Activated CD4-positive, alpha-beta T cell treated with anti-CD3 and anti-CD28 coated beads, Interleukin-2, Interleukin-4, amounts not matched to agents 100 ng/mL and 50 ng/mL, durations not matched to agents 16 hours and 8 hours (primary cell): ENCODE measurements at places on chromosomes 1 and 21.
A peak's percentile ranks its signal among the peaks of the same experiment; 100 is the strongest.

- no peak for DNase-seq
Observed at GRCh38 chr1:5974631-5975030, 17.6 kb downstream of the NPHP4 start.

GRCh38 chr1:84202126-84202525 lies 58.1 kb downstream of the PRKACB start:
- no peak for DNase-seq

- DNase-seq, result no peak
Observed at GRCh38 chr1:28956038-28956464, 41.7 kb downstream of the EPB41 start.

DNA sequence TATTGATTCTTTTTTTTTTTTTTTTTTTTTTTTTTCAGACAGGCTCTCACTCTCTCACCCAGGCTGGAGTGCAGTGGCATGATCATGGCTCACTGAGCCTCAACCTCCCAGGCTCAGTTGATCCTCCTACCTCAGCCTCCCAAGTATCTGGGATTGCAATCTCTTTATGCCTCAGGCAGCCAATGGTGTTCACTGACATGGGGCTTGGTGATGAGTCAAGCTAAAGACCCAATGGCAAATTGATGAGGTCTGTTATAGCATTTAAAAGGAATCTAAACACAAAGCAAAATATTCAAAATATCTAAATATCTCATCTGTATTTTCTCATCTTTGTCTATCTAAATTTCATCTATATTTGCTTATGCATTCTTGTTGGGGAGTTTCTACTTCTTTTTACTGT lies 30.5 kb upstream of the CAMSAP2 start:
- no peak for DNase-seq

DNA sequence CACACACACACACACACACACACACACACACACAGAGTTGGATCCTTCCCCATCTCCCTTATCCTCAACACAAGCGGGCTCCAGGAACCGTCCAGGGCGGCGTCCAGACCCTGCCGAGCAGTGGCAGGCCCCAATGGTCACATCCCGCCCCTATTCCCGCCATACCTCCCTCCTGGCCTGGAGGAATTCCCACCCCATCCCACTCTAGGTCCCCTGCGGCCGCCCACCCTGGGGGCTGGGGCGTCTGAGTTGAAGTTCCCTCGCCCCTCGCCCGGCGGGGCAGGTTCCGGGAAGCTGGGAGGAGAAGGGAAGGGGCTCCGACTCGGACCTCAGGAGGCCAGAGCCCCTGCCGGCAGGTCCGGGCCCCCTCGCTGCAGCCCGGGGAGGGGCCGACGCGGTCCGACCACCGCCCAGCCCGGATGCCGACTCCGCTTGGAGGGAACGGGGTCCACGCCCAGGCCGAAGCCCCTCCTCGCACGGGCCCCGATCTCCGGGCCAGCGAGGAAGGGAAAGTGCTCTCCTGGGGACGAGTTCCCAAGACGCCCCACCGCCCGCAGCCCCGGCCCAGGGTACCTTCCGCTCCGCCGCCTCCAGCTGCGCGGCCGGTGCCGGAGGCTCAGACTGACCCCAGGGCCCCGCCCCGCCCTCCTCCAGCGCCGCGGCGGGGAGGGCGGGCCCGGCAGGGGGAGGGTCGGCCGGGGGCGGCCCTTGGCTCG lies at the start of gene RHOC:
TSS of gene RHOC (minus strand) at position 623 of the 716 bp plus-strand sequence. CDS start 3,328 bp downstream, outside the sequence.
- peak; percentile 32 for DNase-seq

GRCh38 chr1:165497069-165498013 lies 46.5 kb upstream of the LRRC52 start:
- DNase-seq, result no peak

DNA sequence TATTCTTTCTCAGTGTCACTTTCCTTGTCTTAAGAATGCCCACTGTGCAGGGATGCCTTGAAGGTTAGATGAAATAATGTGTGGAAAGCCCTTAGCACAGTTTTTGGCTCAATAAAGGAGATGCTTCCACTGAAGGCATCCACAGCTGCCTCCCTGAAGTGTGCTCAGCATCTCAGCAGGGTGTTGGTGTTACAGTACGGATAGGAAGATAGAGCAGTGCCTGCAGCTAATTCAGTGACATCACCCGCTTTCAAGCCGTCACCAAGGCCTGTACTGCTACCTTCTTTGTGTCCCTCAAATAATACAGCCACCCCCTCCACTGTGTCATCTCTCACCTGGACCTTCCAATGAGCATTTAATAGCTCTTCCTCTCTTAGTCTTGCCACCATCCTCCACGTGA lies 59.0 kb downstream of the NDUFS5 start:
- no peak for DNase-seq

- DNase-seq, result no peak
Observed at GRCh38 chr1:182357913-182358312, 33.7 kb downstream of the GLUL start.

GRCh38 chr1:121408354-121408753 lies 223.6 kb downstream of the SRGAP2C start:
- no peak for DNase-seq

DNA sequence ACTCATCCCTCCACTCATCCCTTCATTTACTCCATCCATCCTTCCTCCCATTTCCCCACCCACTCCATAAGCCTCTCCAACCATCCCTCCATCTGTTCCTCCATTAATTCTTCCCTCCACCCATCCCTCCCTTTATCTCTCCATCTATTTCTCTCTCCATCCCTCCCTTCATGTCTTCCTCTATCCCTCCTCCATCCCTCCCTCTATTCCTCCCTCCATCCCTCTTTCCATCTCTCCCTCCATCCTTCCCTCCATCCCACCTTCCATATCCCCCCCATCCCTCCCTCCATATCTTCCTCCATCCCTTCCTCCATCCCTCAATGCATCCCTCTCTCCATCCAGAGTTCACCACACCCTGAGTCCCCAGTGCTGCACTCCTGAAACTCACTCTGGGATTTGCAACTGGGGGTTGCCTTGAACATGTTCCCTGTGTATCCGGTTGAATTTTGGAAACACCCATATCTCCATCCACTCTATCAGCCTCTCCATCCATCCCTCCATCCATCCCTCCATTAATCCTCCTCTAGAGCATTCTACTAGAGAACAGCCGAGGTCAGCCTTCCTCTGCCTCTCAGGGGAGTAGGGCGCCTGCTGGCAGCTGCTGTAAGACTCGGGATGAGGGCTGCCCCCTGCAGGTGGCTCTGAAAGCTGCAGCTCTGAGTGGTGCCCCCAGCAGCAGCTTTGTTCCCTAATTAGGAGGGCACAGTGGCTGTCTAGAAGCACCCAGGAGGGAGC lies 39.4 kb downstream of the ABCG1 start:
- DNase-seq, result peak; percentile 77

DNA sequence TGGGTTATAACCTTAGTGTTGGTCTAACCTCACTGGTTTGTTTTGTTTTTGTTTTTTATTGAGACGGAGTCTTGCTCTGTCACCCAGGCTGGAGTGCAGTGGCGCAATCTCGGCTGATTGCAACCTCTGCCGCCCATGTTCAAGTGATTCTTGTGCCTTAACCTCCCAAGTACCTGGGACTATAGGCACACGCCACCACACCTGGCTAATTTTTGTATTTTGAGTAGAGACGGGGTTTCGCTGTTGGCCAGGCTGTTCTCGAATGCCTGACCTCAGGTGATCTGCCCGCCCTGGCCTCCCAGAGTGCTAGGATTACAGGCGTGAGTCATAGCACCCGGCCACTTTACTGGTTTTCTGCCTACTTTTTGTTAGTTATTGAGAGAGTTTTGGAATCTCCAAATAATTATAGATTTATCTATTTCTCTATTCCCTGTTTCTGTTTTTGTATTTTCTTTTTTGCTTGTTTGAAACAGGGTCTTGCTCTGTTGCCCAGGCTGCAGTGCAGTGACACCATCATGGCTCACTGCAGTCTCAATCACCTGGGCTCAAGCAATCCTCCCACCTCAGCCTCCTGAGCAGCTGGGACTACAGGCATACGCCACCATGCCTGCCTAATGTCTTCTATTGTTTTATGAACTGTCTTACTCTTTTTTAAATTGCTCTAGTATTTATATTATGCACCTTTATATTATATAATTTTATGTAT lies 21.4 kb downstream of the SMG7 start:
- no peak for DNase-seq

- DNase-seq, result no peak
Observed at GRCh38 chr1:13793088-13793730, 93.2 kb downstream of the PRDM2 start.

GRCh38 chr1:27992276-27992675 lies 32.5 kb downstream of the XKR8 start:
- peak; percentile 67 for DNase-seq

GRCh38 chr21:42887326-42887725 lies 5.8 kb upstream of the NDUFV3 start:
- DNase-seq, result no peak

DNA sequence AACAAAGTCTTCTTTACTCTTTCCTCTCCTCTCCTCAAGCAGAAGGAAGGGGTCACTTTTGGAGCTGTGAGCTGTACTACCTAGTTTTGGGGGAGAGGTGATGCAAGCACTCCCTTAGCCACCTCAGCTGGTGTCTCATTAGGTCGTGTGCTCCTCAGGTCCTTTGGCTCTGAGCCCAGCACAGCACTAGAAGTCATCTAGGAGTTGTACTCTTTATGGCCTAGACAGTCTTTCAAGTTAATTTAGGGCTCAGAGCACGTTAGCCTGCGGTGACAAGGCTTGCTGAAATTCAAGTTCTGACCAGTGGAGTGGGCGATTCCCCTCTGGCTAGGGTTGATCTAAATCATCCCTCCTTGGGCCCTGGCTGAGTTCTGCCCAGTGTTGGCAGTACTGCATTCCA lies 48.0 kb upstream of the WDR26 start:
- no peak for DNase-seq

DNA sequence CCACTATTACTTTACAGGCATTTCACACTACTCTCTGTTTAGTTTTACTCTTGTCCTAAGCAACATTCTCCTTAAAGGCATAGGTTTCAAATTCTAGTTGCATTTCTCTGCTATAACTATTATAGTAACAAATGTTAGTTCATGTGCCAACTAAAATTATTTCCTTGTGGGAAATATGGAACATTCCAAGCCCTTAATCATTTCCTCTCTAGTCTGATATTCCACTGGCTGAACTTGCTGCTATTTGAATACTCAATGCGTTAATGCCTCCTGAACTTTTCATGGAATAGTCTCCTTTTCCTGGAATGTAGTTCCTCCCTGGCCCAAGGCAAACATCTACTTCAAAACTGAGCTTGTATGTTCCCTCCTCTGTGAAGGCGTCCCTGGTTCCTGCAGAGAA lies 19.3 kb upstream of the TBX19 start:
- no peak for DNase-seq

DNA sequence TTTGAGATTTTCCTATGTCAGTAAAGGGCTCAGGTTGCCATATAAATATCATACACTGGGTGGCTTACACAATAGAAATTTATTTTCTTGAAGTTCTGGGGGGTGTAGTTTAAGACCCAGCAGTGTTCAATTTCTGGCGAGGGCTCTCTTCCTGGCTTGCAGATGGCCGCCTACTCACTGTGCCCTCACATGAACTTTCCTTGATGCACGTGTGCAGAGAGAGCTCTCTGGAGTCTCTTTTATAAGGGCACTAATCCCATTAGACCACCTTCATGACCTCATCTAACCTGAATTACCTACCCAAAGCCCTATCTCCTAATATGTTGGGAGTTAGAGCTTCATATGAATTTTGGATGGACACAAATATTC lies 21.1 kb downstream of the TMEM51 start:
- no peak for DNase-seq

DNA sequence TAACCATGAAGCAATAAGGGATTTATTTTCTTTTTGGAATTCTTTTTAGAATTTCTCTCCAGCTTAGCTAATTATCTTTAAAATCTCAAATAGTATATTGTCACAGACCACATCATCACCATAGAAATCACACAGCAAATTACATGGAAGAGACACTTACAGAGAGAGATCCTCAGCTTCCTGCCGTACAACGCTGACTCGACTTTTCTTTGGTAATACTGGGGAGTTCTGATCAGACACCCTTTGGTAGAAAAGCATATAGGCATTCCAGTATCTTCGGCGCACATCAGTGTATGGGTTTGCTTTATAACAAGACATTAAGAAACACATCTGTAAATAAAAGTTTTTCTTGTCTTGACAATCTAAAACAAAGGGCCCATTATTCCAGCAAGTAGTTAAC lies 55.7 kb downstream of the PCSK9 start:
- DNase-seq, result no peak

DNA sequence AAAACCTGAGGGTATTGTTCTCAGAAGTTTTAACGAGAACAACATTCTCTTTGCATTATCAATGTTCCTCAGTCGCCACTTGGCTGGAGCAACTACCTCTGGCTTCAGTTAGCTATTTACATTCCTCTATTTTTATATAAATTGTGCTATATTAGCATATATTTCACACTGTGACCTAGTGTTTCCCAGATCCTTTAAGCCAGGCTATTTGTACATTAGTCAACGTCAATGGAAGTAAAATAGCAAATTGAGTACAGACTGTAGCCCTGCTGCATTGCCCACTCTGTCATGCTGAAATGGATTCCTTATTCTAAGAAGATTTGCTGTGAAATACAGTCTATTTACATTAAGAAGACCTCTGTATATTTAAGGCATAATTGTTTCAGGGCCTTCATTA lies 213.8 kb downstream of the ROR1 start:
- DNase-seq, result no peak

- DNase-seq, result no peak
Observed at GRCh38 chr1:21927533-21928237, 9.4 kb downstream of the HSPG2 start.

- DNase-seq, result no peak
Observed at GRCh38 chr1:163442895-163443294, 121.1 kb downstream of the NUF2 start.

GRCh38 chr1:240308096-240308495 lies 216.4 kb downstream of the FMN2 start:
- DNase-seq, result no peak

DNA sequence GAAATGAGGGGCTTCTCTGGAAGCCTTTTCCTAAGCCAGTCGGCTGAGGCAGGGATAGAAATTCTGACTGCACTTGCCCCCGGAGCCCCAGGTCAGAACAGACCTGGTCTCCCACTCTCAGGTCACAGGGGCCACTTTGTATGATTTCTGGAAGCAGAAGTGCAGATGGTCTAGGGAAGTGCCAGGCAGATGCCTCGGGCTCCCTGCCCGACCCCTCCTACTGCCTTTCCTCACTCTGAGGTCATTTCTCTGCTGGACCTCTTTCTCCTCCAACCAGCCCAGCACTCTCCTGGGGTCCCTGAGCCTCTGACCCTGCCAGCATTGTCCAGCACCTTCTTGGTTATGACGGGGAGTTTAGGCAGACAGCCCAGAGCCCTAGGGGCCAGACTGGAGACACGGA lies 8.7 kb downstream of the RUNX3 start:
- DNase-seq, result no peak

GRCh38 chr21:18810136-18810535 lies 406.6 kb upstream of the TMPRSS15 start:
- no peak for DNase-seq

DNA sequence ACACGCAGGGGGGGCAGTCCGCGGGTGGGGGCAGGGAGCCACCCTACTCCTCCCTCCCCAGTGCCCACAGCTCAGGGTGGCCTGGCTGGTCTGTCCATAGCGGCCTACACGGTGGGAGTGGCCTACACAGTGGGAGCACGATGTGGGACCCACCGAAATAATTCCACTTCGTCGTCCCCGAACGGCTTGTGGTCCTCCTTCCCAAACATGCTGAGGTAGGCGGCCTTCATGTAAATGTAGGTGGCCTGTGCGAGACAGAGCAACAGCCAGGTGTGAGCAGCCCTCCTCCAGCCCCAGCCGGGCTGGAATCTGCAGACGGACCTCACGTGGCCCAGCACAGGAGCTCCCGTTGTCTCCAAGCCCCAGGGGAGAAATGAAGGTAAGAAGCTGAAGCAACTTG lies 34.4 kb downstream of the TTC39A start:
- no peak for DNase-seq

GRCh38 chr1:98232678-98233077 lies 311.8 kb upstream of the DPYD start:
- DNase-seq, result no peak
